ENCODE measurements at places on chromosomes 12 and 14.
A peak's percentile ranks its signal among the peaks of the same experiment; 100 is the strongest.

DNA sequence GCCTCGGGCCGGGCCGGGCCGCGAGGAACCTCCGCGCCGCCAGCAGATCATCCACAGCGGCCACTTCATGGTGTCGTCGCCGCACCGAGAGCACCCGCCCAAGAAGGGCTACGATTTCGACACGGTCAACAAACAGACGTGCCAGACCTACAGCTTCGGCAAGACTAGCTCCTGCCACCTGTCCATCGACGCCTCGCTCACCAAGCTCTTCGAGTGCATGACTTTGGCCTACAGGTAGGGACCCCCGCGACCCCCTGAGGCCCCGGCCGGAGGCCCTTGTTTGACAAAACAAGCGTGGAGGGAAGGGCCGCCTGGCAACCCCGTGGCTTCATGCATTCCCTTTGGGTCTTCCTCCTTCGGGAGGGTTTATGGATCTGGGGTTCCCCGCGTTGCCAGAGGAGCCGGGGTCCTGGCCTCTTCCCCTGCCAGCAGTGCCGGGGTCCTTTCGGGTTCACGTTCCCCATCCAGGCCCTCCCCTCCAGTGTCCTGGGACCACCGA is 526 bp downstream of the MLXIP start:
- peak; percentile 35 for DNase-seq

DNA sequence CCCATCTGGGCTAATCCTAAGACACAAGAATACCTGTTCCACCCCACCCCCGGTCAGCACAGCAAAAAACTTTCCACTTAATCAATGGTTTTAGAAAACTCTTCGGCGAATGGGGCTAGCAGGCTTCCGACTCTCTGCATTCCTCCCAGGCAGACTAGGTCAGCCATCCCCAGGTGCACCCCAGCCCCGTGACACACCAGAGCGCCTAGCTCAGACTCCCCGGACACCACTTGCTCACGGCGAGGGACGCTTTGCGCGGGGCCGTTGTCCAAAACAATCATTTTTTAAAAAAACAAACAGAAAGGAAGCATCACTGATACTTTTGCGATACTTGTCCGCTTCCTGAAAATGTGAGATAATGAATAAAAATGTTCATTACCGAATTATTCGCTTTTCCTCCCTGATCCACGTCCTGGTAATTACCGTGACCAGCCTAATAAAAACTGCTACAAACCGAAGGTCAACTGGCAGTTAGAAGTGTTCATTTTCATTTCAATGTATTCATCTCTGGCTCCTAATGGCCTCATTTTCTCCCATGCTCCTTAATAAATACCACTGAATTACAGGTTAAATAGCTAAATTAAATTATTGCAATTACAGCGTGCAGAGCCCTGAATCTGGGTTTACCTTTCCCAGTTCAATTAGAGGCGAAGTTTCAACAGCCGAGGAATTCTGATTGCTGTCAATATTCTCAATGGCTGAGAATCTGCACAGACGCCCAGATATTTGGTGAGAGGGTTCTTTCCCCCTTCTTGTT is 73.1 kb downstream of the BCL11B start:
- DNase-seq: no peak

- peak; percentile 79 for DNase-seq
These were observed at the start of gene SETD3 for GRCh38 chr14:99479906-99480869. Gene SETD3, minus strand, starts transcription at chr14:99480859. Its CDS starts 15,054 bp downstream, at chr14:99465805.

DNA sequence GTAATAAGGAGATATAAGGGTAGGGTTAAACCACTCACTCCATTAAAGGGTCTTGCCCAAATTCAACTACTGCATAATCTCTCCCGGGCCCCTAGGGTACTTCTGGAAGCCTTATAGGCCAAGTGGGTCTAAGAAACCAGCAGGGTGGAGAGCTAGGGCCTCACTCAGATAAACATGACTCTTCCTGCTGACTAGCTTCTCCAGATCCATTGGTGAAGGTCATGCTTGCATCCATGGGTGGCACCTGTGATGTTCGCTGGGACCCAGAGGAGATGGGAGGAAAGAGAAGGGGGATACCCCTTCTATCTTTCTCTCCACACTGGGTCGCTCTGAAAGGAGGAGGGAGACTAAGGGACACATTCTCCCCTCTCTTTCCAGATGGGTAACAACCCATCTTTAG is 36.1 kb upstream of the HIGD1C start:
- DNase-seq: no peak

DNA sequence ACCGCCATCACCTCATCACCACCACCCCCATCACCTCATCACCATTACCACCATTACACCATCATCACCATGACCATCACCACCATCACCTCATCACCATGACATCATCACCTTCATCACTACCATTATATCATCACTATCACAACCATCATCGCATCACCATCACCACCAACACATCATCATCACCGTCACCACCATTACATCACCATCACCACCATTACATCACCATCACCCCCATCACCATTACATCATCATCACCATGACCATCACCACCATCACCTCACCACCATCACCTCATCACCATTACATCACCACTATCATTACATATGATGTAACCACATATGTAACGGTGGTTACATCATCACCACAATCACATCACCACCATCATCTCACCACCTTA is 132.3 kb downstream of the RIMBP2 start:
- no peak for DNase-seq

- DNase-seq: no peak
These were observed 413 bp upstream of the ALX1 start for GRCh38 chr12:85279449-85280164.

- DNase-seq: peak; percentile 31
These were observed 208.6 kb upstream of the OR4E1 start for GRCh38 chr14:21882226-21882625.

GRCh38 chr14:57046175-57046574 is 222.5 kb downstream of the EXOC5 start:
- no peak for DNase-seq

DNA sequence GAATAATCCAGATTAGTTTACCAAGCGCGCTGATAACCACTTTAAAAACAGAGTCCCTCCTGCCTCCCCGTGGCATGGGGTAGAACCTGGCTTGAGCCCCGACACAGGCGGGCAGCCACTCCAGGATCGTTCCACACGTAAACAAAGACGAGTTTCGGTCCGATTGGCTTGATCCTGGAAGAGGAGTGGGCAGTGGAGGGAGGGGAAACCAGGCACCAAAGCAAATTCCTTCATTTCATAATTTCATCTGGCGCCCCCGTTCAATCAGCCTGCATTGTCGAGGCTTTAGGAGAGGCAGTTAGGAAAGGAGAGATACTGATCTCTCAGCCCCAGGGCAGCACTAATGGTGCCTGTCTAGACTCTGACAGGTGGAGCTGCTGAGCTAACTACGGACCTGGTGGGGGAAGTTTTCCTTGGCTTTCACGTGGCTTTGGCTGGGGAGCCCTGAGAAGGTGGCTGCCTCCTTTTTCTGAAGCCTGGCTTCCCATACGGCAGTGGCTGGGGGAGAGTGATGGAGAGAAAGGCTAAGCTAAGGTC is 751 bp upstream of the GPRC5A start:
- DNase-seq: peak; percentile 60

- DNase-seq: no peak
These were observed 30.7 kb downstream of the DAD1 start for GRCh38 chr14:22558221-22558913.

DNA sequence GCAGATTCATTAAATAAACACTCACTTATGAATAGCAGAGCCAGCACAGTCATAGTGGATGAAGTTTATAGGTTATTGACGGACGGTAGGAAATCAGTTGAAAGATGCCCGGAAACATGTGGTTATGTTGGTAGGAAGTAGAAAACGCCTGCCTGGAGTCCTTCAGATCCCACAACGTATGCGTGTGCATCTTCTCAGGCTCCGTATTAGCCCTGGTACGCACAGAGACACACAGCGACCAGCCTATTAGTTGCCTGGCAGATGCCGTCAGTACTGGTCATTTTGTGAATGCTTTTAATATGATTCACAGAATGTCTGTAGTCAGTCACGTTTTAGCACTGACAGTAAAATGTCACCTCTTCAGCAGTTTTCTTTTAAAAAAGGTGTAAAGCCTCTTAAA is 196.4 kb downstream of the RGS6 start:
- peak; percentile 14 for DNase-seq

DNA sequence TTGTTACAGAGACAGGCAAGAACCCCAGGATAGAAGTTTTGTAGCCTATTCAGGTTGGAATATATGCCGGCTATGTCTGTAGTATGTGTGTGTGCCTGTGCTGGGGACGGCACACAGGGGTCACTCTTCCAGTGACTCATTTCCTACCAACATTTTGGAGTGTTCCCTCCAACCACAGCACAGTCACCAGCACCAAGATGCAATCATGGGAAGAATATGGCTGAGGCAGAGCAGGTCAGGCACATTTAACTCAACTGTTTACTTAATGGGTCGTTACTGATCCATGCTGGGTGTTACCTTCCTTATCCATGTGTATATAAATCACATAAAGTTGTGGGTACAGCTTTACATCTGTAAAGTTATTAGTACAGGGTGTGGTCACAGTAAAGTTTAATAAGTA is 178.3 kb downstream of the PRKD1 start:
- DNase-seq: peak; percentile 6
